Cardiac fibroblast (primary cell): ENCODE measurements at places on chromosomes 12 and 14.

DNA sequence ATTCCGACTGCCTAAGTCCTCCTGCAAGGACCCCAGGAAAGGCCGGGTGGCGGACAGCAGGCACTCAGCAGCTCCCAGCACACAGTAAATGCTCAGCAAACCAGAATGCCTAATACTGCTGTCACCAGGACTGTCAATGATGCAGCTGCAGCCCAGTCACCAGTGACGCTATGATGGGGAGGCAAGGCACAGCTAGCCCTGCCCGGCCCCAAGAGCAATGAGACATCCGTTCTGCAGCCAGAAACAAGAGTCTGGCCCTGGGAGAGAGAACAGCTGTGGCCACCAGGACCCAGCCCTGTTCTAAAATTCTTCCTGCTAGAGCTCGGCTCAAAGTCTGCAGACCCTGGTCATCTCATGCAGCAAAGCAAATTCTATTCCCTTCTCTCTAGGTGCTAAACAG, 69.8 kb downstream of the NCOR2 start:
- DNase-seq = peak; percentile 96

DNA sequence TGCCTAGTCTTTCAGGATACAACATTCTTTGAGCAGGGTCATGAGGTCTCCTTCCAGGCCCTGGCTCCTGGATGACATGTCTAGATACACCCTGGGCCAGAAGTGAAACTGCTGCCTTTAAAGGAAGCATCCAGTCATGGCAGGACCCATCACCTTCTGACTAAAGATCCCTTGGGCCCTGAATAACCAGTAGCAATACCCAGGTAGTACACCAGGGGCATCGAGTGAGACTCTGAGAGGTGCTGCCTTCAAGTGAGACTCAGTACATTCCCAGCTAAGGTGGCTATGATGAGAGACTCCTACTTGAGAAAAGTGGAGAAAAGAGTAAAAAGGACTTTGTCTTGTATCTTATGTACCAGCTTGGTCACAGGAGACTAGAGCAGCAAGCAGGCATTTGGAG, 23.5 kb downstream of the OR6C68 start:
- no peak for DNase-seq

DNA sequence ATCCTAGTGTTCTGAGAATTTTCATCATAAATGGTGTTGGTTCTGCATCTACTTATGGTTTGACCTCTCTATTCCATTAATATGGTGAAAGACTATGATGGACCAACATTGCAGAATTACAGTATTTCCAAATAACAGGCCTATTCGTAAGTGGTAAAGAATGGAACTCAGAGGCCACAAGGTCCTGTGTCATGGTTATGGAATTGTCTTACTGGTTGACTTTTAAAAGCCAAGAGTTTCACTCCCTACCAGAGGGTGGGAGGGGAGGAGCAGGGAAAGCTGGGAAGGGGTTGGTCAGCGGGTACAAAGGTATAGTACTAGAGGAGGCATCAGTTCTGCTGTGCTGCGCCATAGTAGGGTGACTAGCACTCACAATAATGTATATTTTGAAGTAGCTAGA, 153.4 kb downstream of the TMEM132D start:
- DNase-seq = no peak

DNA sequence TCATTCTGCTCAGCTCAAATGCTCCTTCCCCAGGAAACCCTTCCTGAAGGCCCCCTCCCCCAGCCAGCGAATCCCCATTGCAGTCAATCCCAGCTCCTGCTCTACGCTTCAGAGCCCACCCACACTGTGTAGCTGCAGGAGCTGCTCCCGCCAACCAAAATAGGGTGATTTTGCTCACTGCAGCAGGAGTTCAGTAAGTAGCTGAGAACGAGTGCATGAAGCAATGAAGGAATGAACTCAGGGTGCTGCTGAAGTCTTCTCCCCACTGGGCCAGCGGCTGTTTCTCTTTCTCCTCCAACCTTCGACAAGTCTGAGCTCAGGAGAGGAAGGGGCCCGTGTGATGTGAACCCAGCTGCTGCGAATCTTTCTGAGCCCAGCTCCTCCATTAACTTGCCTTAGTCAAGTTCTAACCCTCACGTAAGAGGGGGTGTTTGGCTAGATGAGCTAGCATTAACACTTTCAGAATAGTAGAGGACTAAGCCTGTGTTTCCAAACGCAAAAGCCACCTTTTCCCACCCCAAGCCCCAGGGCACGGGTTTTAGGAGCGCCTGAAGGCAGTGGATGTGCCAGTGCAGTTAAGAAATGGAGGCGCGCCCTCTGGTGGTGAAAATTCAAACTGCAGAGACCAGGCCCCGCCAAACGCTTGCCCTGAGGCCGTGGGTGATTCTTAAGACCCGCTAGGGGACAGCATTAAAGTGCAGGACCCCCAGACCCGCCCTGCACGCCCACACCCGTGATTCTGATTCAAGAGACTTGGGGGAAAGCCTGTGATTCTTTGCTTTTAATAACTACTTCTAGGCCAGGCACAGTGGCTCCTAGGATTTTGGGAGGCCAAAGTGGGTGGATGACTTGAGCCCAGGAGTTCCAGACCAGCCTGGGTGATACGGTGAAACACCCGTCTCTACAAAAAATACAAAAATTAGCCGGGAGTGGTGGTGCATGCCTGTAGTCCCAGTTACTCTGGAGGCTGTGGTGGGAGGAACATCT, 11.9 kb upstream of the SERPINA4 start:
- peak; percentile 74 for DNase-seq

DNA sequence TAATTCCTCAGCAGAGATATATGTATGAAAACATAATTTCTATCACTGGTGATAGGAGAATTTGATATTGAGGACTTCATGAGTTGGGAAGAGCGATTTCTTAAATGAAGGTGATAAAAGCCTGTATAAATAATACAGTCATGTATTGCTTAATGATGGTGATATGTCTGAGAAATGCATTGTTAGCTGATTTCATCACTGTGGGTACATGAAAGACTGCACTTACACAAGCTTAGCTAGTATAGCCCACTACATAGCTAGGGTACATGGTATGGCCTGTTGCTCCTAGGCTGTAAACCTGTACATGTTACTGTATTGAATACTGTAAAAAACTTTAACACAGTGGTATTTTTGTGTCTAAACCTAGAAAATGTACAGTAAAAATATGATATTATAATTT, 63.4 kb downstream of the ANO4 start:
- DNase-seq = no peak

DNA sequence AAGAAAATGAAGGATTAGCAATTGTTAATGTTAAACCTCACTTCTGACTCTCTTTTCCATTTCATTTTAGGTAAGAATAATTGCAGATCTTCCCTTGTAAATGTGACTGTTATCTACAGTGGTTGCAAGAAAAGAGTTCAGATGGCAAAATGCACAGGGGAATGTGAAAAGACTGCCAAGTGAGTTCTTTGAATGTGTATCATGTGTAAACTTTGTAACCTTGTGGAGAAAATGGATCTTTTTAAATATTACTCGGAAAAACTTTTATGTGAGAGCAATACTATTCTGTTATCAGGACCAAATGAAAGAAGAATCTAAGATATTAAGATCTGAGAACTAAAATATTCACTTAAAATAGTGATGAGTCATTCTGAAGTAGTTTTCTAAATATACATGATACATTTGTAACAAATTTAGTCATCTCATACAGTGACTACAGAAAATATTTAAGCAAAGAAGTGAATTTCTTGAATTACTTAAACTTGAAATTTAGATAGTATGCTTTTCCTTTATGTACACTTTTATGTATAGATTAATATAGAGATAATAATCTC, 122.5 kb upstream of the CNTN1 start:
- DNase-seq = no peak

- no peak for DNase-seq
Observed at GRCh38 chr12:132354982-132355680, 25.7 kb upstream of the GALNT9 start.

GRCh38 chr12:113930249-113930648, 35.9 kb downstream of the RBM19 start:
- DNase-seq = no peak

DNA sequence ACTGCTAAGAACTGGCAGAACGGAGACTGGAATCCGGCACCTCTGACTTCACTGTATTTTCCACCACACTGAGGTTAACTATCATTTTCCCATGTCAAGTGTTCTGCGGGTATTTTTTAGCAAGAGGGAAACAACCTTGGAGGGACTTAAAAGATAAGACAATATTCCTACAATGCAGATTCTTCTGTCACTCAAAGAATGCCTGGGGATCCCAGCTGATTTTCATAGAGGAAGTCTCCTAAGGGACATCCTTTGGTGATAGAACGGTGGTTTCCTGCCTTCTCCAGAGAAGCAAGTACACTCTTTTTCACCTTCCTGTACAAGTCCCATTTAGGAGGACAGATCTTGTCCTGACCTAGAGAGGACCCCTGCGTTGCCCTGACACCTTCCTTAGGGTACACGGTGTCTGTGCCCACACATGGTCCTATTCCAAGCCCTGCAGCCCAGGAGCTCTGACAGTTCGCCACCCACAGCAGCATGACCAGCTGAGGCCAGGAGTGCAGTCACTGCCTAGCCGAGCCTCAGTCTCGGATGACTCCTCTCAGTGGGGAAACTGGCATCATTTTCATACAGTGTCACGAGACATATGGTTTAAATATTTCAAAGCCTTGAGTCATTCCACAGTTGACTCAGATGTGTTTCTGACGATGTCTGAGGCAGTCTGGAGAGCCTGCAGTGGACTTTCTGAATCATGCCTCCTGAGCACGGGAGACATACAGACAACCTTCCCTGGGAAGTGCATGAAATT, 181.3 kb upstream of the FKBP4 start:
- DNase-seq = peak; percentile 97

DNA sequence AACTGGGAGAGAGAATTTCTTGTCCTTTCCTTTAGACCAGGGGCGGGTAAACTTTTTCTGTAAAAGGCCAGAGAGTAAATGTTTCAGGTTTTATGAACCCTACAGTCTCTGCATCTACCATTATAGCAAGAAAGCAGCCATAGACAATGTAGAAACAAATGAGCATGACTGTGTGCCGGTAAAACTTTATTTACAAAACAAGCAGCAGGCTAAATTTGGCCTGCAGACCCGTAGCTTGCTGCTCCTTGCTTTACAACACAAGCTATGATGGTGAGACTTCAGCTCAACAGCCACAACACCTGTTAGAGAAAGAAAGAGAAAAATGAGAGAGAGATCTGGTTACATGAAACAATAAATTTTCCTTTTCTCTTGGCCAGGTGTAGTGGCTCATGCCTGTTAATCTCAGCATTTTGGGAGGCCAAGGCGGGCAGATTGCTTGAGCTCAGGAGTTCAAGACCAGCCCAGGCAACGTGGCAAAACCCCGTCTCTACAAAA, 4.2 kb upstream of the CDC42BPB start:
- no peak for DNase-seq

DNA sequence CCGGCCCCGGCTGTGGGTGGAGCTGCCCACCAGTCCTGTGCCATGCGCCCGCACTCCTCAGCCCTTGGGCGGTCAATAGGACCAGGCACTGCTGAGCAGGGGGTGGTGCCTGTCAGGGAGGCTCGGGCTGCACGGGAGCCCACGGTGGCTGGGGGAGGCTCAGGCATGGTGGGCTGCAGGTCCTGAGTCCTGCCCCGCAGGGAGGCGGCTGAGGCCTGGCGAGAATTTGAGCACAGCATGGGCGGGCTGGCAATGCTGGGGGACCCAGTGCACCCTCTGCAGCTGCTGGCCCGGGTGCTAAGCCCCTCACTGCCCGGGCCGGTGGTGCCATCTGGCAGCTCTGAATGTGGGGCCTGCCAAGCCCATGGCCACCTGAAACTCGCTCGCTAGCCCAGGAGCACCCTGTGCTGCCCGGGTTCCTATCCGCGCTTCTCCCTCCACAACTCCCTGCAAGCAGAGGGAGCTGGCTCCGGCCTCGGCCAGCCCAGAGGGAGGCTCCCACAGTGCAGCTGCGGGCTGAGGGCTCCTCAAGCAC, 1371.1 kb downstream of the FSCB start:
- no peak for DNase-seq

GRCh38 chr14:101234999-101235334, 326.3 kb upstream of the DIO3 start:
- DNase-seq = no peak

- DNase-seq = no peak
Observed at GRCh38 chr14:62081012-62081612, 318.9 kb downstream of the SNAPC1 start.

- no peak for DNase-seq
Observed at GRCh38 chr12:97386133-97386581, 76.4 kb upstream of the RMST start.

DNA sequence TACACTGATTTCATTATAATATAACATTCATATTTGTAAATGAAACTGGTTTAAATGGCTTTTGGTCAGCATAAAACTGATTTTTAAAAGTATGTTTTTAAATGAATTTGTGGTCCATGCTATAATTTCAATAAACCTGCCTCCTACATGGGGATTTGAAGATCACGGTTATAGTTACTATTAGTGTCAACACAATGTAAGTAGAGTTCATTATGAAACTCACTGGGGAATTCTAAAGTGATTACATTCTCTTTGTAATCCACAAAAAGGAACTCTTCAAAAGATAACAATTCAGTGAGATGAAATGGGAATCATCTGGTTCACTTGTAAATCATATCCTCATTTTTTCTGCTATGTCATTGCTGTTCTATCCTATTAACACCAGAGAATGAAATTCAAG, 204.5 kb upstream of the G2E3 start:
- no peak for DNase-seq

GRCh38 chr12:104704224-104704779, 247.6 kb downstream of the CHST11 start:
- no peak for DNase-seq

DNA sequence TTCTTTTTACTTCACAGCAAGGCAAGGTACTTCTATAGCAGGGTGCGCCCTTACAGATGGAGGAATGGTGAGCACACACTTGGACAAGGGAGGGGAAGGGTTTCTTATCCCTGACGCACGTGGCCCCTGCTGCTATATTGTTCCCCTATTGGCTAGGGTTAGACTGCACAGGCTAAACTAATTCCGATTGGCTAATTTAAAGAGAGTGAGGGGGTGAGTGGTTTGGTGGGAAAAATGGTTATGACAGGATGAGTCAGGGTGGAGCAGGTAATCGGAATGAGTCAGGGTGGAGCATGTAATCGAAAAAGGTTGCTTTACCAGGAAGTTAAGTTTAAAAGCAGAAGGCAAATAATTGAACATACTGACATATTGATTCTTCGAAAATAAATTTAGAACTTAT, 23.7 kb upstream of the RAB21 start:
- DNase-seq = peak; percentile 18

DNA sequence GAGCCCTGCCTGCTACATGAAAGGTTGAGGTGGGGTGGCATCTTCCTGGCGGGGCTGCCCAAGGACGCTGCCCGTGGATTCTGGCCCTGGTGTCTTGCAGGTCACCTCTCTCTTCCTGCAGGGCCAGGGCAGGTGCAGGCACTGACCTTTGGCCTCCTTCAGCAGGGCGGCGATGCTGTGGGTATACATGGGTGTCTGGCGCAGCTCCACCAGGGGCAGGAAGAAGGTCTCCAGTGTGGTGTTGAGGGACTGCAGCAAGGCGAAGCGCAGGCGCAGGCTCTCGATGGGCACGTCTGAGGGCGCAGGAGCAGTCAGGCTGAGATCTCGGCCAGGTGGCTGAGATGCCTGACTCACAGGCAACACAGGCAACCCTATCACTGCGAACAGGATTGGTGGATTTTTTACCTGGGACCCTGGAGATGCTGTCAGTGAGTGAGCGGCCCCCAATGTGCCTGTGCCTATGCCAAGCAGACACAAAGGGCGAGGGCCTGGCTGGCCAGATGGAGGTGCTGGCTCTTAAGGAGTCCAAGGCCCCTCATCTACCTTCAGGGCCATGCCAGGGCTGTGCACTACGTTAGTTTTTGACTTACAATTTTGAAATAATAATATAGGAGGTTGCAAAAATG, 45.7 kb downstream of the TRAFD1 start:
- DNase-seq = no peak
